ENCODE measurements at places on chromosomes 7 and 10. TPM values are rescaled to one million over a fixed set of nuclear protein-coding genes. Genes with fewer than 3 reads are reported as not detected.
A peak's percentile ranks its signal among the peaks of the same experiment; 100 is the strongest.

- H3K27me3 ChIP-seq: no peaks in the 10 kb centered on the region
- peak overlapping the region; percentile 100 for H3K27ac ChIP-seq
- peak; percentile 85 for DNase-seq
- no peaks in the 10 kb centered on the region for H3K36me3 ChIP-seq
Measured at GRCh38 chr10:43407148-43407575, 1.8 kb downstream of the HNRNPF start.

DNA sequence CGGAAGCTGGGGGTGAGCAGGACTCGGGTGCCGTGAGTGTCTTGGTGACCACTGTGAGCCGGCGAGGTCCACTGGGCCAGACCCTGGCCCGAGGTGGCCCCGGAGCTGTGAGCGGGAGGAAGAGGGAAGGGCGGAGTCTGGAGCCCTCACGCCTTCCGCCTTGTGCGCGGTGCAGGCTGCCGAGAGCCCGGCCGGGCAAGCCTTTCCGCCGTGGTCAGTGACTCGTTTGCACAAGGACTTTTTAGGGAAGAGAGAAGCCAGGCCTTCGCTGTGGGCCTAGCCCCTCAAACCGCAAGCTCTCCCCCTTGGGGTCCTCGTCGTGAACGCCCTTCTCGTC lies 40.9 kb upstream of the ZNF32 start:
- no peaks in the 10 kb centered on the region for H3K27me3 ChIP-seq
- DNase-seq: peak; percentile 83
- H3K36me3 ChIP-seq: no peaks in the 10 kb centered on the region
- H3K4me3 ChIP-seq: peak overlapping the region; percentile 60

- H3K4me3 ChIP-seq: no peak overlapping the region
- no peak for DNase-seq
- H3K27ac ChIP-seq: no peak overlapping the region
- peaks cover 11% of the 10 kb centered on the region for H3K36me3 ChIP-seq
- H3K4me1 ChIP-seq: no peaks in the 10 kb centered on the region
Measured at GRCh38 chr7:4245135-4245865, 436.8 kb upstream of the FOXK1 start.

DNA sequence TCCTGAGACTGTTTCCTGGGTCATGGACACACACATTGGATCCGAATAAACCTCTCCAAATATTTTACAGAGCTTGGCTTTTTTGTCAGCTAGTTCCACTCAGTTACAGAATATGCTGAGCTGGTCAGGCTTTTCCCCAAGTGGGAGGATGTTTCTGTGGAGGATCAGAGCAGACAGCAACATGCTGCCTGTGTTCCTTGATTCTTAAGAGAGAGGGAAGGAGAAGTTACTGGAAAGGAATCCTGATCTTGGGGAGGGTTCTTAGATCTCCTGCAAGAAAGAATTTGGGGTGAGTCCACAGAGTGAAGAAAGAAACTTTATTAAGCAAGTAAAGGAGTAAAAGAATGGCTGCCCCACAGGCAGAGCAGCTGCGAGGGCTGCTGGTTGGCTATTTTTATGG lies 76.8 kb upstream of the RPA3 start:
- DNase-seq: no peak
- H3K36me3 ChIP-seq: peaks cover 10% of the 10 kb centered on the region
- no peaks in the 10 kb centered on the region for H3K4me1 ChIP-seq
- H3K27me3 ChIP-seq: no peaks in the 10 kb centered on the region
- H3K27ac ChIP-seq: no peak overlapping the region

DNA sequence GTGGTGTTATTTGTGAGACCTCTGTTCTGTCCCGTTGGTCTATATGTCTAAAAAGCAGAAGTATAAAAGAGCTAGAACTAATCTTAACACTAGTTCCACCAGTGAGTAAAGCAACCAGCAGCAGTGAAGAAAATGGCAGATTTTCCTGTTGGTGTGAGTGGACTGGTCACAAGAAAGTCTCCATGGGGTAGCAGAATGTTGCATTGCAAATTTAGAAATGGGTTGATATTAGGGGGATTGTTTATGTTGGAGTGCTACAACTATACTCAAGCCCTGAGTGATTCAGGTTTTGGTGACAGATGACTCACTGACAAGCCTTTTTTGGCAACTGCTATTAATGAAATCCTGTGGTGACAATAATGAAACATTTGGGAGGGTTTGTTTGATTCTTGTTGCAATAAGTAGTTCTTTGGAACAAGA lies 5.6 kb downstream of the AVL9 start:
- H3K27me3 ChIP-seq: no peaks in the 10 kb centered on the region
- peak overlapping the region; percentile 45 for H3K27ac ChIP-seq
- DNase-seq: no peak
- H3K4me1 ChIP-seq: peaks cover 53% of the 10 kb centered on the region
- no peak overlapping the region for H3K4me3 ChIP-seq

DNA sequence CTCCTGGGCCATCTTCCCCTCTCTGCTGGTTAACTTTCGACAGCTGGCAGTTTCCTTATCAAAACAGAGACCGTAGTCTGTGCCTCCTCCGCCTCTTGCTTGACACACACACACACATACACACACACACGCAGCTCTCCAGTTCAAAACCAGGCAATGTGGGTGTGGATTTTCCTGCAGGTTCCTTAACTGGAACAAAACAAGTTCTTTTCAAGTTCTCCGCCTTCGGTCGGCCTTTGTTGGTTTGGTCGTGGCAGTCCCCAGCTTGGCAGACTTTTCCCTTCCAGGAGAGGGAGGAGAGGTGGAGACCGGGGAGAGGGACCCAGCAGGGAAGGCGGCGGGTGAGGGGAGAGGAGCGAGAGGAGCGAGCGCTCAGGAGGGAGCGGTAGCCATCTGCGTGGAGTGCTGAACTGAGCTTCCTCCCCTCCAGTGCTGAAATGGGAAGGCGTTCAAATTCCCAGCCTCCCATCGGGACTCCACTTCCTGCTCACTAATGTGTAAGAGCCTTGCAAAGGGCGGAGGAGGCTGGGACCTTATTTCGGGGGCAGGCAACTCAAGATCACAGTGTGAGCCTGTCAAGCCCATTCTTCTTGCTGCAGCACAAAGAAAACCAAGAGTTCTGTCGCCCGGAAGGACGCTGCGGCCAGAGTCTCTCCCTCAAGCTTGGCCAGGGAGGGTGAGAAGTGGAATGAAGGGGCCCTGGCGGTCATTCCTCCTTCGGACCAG lies 120.6 kb downstream of the PRPF18 start:
- H3K27ac ChIP-seq: peak overlapping the region; percentile 71
- H3K4me1 ChIP-seq: peaks cover 83% of the 10 kb centered on the region
- peak; percentile 75 for DNase-seq

GRCh38 chr7:42858570-42858969 lies 53.3 kb downstream of the C7orf25 start:
- H3K4me1 ChIP-seq: peaks cover 7% of the 10 kb centered on the region
- DNase-seq: no peak
- H3K27me3 ChIP-seq: peaks cover 25% of the 10 kb centered on the region
- no peak overlapping the region for H3K4me3 ChIP-seq

- no peak overlapping the region for H3K27ac ChIP-seq
- H3K4me3 ChIP-seq: no peak overlapping the region
- H3K27me3 ChIP-seq: no peaks in the 10 kb centered on the region
- H3K4me1 ChIP-seq: no peaks in the 10 kb centered on the region
- no peak for DNase-seq
Measured at GRCh38 chr7:21368317-21368716, 59.6 kb upstream of the SP4 start.

GRCh38 chr7:114944745-114945625 lies 23.1 kb downstream of the MDFIC start:
- H3K4me1 ChIP-seq: no peaks in the 10 kb centered on the region
- H3K36me3 ChIP-seq: no peaks in the 10 kb centered on the region
- peak; percentile 85 for DNase-seq
- H3K4me3 ChIP-seq: no peak overlapping the region
- H3K27me3 ChIP-seq: no peaks in the 10 kb centered on the region
- no peak overlapping the region for H3K27ac ChIP-seq

DNA sequence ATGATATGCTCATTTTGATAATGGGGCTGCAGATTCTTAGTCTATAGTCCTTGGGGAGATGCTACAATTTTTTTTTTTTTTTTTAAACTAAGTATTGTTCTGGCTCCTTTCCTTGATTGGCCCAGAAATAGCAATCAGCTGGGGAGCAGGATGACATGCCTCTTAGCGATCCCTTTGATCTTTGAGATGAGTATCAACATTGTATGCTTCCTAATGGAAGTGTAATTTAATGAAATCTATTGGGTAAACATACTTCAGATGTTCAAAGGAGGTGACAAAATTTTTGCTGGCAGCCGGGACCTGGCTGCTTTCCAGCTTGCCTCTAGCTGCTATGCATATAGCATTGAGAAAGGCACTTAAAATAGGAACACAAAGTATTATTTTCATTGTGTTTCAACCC lies 43.5 kb downstream of the VTI1A start:
- peak; percentile 79 for DNase-seq
- H3K4me3 ChIP-seq: no peak overlapping the region
- H3K4me1 ChIP-seq: peaks cover 8% of the 10 kb centered on the region
- H3K36me3 ChIP-seq: no peaks in the 10 kb centered on the region
- no peaks in the 10 kb centered on the region for H3K27me3 ChIP-seq

Gene C10orf53
- total RNA-seq: not detected

DNA sequence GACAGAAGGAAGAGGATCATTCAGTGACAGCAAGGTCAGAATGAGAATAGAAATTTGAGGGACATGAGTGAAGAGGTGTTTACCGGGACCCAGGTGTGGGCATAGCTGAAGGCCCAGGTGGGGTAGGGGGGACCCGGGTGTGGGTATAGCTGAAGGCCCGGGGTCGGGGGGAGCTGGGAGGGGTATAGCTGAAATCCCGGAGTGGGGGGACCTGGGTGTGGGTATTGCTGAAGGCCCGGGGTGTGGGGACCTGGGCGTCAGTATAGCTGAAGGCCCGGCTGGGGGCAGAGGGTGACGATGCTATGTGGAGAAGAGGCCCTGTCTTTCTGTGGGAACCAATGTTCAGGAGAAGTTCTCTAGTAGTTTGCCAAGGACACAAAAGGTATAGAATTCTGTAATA lies 183.0 kb upstream of the PITRM1 start:
- H3K27ac ChIP-seq: no peak overlapping the region
- no peaks in the 10 kb centered on the region for H3K36me3 ChIP-seq
- no peak overlapping the region for H3K4me3 ChIP-seq
- no peak for DNase-seq
- no peaks in the 10 kb centered on the region for H3K4me1 ChIP-seq

Gene IL2RA
- 2.3 TPM for total RNA-seq

Gene DRGX
- not detected for total RNA-seq

Gene ST8SIA6
- not detected for total RNA-seq

- no peaks in the 10 kb centered on the region for H3K36me3 ChIP-seq
- no peak for DNase-seq
- H3K27me3 ChIP-seq: no peaks in the 10 kb centered on the region
- H3K4me3 ChIP-seq: no peak overlapping the region
Measured at GRCh38 chr10:108894402-108895301, 1028.7 kb downstream of the XPNPEP1 start.

Gene OGDH
- 24.3 TPM for total RNA-seq

Gene PDCD11
- total RNA-seq: 25.5 TPM

DNA sequence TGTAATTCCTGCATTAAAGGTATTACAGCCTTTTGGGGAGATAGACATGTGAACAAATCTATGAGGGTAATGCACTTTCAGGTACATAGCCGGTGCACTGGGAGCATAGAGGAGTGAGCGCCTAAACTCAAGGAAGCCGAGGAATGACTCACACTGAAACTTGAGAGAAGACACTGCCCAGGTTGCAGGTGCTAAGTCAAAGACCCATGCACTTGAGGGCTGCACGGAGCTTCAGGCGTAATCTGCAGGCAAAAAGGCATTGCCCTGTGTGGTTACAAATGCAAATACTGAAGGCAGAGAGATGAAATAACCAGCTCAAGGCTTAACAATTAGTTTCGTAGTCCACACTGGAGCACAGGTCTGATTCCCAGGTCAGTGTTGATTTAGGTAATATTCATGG lies 51.0 kb upstream of the OSBPL3 start:
- peaks cover 13% of the 10 kb centered on the region for H3K4me1 ChIP-seq
- H3K4me3 ChIP-seq: no peak overlapping the region
- H3K27ac ChIP-seq: no peak overlapping the region
- H3K36me3 ChIP-seq: no peaks in the 10 kb centered on the region
- DNase-seq: no peak

Gene EMX2
- total RNA-seq: not detected

- H3K36me3 ChIP-seq: no peaks in the 10 kb centered on the region
- peaks cover 26% of the 10 kb centered on the region for H3K27me3 ChIP-seq
- no peak overlapping the region for H3K27ac ChIP-seq
- no peaks in the 10 kb centered on the region for H3K4me1 ChIP-seq
Measured at GRCh38 chr7:1358376-1359050, 100.8 kb downstream of the MICALL2 start.

Gene SPDYE2
- not detected for total RNA-seq

DNA sequence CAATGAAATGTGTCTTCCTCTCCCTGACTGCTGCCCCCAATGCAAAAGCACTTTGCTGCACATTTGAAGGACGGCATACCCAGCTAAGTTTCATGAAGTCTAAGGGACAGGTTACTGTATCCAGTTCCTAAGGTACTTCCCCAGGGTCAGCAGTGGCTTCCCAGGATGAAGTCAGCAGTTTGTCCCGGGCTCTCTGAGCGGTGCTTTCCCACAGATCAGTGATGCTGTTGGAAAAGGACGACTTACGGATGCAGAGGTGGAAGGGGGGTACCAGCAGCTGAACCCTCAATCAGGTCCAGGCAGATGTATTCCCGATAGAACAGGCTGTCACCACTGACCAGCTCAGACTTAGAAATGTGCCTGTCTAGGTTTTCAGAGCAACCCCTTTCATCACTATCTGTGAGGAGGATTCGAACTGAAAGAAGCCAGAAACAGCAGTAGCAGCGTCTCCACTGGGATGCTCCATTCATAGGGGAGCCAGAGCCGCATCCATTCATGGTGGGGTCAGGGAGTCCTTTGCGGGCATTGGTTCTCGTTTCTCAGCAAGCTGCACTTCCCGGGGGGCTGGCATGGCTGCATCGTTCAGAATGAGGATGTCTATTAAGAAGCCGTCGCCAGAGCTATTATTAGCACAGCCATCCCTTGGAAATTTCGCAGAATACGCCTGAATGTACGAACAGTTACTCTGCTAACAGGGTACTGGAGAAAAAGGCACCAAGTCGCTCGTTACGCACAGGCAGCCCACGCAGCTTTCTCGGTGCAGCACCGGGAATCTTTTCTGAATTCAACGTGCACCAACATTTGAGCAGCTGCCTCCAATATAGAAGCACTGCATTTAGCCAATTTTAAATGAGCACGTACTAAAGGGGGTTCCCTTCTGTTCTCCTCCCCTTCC lies 303.7 kb downstream of the PRPF18 start:
- H3K4me1 ChIP-seq: no peaks in the 10 kb centered on the region
- H3K36me3 ChIP-seq: no peaks in the 10 kb centered on the region
- peak overlapping the region; percentile 59 for H3K27ac ChIP-seq
- no peak for DNase-seq
- H3K4me3 ChIP-seq: peak overlapping the region; percentile 51

DNA sequence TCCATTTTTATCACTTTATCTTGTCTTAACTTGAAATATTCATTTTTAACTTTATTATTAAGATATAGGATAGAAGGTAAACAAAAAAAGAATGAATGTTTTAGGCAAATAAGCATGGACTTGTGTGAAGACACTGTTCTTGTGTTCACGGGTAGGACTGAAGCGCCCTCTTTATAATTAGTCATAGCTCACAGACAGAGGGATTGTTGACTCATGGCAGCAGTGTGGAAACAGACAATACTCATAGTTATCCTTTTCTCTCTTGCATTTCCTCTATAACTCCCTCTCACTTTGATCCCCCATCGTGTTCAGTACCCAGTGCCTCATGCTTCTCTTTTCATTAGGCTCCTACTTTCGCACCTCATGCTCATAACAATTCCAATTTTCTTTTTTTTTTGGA lies 731.8 kb downstream of the PHTF2 start:
- no peak for DNase-seq
- no peak overlapping the region for H3K27ac ChIP-seq
- no peak overlapping the region for H3K4me3 ChIP-seq
- H3K36me3 ChIP-seq: no peaks in the 10 kb centered on the region
- H3K27me3 ChIP-seq: no peaks in the 10 kb centered on the region

GRCh38 chr7:38825721-38826440 lies 83.1 kb downstream of the VPS41 start:
- H3K36me3 ChIP-seq: no peaks in the 10 kb centered on the region
- peak overlapping the region; percentile 41 for H3K27ac ChIP-seq
- no peaks in the 10 kb centered on the region for H3K27me3 ChIP-seq

Gene HYCC1
- total RNA-seq: 5.4 TPM
